ENCODE measurements at places on chromosomes 13 and 19. TPM values are rescaled to one million over a fixed set of nuclear protein-coding genes. Genes with fewer than 3 reads are reported as not detected.

Gene NKPD1
- not detected for total RNA-seq

Gene ALOX5AP
- 123 TPM for total RNA-seq

Gene SOX1
- total RNA-seq: not detected

Gene DEDD2
- total RNA-seq: 28.4 TPM

Gene ZSCAN4
- total RNA-seq: not detected

Measured in subcutaneous adipose tissue (tissue), 4 donors.